Lower leg skin (tissue), 4 donors: ENCODE measurements at places on chromosomes 5 and 9. TPM values are rescaled to one million over a fixed set of nuclear protein-coding genes. Genes with fewer than 3 reads are reported as not detected.

GRCh38 chr5:68891718-68892117 is 202.1 kb upstream of the SLC30A5 start:
- no peak for DNase-seq

Gene AQP7
- 20.7 TPM for total RNA-seq

DNA sequence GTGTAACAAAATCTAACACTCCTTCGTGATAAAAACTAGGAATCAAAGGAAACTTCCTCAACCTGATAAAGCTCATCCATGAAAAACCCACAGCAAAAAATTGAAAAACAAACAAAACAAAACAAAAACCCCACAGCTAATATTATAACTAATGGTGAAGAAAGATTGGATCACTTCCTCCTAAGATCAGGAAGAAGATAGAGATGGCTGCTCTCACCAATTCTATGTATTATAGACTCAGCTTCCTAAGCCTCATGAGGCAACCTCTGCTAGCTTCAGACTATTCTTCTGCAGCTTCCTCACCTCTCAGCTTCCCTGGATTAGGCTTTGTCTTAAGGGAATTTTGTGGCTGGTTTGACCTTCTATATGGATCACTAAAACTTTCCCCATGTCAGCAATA is 40.1 kb downstream of the PHAX start:
- DNase-seq: no peak

Gene DMRT3
- not detected for total RNA-seq

Gene GDNF
- 0.16 TPM for total RNA-seq

Gene PTPRD
- total RNA-seq: 8.0 TPM

DNA sequence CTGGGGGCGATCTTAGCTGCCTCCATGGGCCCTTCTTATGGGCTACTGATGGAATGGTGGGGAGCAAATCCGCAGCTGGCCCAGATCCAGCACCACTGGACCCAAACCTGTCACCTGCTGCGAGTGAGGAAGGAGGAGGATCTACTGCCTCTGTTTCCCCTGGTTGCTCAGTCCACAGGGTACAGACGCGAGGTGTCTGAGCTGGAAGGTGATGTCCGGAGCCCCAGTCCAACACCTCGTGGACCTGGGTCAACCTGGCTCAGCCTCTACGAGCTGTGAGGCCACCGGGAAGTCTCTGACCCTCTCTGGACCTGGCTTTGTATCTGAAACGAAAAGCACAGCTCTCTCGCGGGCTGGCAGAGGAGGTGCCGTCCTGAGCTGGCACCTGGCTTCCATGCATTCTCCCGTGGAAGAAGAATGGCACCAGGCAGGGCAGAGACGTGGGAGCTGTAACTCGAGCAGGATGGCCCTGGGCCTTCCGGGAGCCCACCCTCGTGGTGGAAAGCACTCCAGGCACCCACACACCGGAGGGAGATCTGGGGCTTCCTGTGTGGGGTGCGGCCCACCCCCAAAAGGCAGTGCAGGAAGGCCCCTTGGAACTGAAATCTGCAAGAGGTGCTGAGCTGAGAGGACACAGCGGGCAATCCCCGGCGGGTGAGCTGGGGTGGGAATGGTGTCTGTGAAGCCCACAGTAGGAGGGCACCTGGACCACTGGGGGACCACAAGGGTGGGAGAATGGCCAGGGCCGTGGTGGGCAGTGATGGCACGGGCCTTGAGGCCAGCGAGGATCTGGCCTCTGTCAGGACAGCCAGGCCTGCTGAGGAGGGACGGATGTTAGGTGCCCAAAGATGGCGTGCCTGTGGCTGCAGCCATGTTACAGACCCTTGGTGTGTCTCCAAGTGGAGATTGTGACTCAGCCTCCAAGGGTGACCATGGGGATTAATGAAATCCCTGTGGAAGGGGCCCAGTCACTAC is 133.4 kb downstream of the OLFM1 start:
- DNase-seq: no peak

- no peak for DNase-seq
Observed at GRCh38 chr5:75243100-75243499, 6.4 kb upstream of the ANKRD31 start.

Gene TRIM36
- 1.4 TPM for total RNA-seq

- no peak for DNase-seq
Observed at GRCh38 chr5:81708889-81709288, 42.0 kb downstream of the SSBP2 start.

GRCh38 chr9:76373784-76374474 is 20.3 kb downstream of the RFK start:
- no peak for DNase-seq

- DNase-seq: no peak
Observed at GRCh38 chr9:14245901-14246525, 67.9 kb downstream of the NFIB start.

Gene OXCT1
- total RNA-seq: 20.5 TPM

Gene TAF11L5
- not detected for total RNA-seq

GRCh38 chr9:77180056-77180455 is 2.7 kb downstream of the VPS13A start:
- DNase-seq: no peak

DNA sequence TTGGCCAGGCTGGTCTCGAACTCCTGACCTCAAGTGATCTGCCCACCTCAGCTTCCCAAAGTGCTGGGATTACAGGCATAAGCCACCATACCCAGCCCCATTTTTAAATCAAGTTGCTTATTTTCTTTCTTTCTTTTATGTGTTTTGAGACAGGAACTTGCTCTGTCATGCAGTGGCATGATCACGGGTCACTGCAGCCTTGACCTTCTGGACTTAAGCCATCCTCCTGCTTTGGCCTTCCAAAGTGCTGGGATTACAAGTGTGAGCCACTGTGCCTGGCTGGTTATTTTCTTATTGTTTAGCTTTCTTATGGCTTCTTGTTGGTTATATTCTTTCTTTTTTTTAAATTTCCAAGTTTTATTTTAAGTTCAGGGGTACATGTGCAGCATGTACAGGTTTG is 79.7 kb upstream of the C5orf63 start:
- DNase-seq: no peak

DNA sequence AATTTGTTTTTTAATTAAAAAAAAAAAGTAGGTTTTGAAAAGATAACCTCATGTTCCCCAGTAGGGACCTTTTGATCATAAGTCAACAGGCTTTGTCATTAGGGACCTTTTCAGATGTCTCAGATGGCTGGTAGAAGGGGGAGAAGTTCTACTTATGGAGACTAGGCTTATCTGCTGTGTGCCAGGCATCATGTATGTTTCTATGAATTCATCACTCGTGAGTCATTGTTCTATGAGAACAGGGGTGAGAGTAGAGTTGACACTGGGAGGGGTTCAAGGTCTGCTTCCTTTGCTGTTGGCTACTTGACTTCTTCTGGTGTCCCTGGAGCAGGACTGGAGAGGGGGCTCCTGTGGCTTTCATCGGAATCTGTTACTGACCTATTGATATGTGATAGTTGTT is 138.8 kb downstream of the KDM4C start:
- DNase-seq: no peak

DNA sequence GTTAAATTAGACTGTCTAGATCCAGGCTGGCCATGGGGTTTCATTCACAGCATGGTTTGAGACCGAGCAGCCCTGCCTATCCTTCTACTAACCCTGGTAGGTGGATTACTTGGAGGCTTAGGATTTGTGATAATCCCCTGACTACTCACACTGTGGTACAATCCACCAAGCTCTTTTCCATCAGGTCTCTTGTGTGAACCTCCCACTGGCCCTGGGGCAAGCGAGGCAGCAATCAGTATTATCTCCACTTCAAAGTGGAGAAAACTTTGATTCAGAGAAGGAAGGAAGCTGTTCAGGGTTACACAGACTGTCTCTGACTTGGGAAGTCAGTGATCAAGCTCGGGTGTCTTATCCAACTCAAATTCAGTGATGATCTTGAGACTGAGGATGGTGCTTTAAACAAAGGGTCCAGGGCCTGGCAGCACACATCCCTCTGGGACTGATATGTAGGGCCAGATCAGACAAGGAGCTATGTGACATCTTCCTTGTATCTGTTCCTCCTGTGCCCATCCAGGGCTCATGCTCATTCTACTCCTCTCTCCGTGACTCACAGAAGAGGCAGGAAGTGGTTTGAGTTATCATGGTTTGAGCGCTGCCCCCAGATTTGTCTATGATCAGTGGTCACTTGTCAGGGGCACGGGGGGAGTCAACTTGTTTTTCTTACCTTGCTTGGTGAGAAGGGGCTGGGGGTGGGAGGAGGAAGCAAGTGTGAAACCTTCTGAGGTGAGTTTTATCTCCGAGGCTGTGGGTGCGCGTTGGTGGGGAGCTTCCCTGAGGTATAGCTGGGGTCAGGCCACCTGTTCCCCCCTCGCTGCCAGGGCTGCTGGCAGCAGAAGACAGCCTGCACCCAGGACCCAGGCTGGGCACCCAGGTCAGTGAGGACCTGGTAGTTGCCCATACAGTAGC is 48.6 kb downstream of the RGS3 start:
- no peak for DNase-seq

Gene ROR2
- total RNA-seq: 6.3 TPM

DNA sequence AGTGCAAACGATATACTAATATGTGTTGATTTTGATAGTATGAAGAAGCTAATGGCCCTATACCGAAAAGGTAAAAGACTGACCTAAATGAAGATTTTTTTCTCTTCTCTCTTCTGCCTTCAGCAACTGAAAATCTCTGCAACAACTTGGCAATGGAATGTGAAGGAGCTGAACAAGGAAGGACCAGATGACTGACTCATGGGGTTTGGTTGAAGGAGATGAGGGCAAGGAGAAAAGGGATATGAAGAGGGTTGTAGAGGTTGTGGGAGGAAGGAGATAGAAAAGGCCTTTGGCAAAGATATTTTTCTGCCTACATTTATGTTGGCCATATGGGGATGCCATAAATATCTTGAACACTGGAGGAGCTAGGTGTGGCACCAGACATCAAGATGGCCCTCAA is 129.7 kb upstream of the CHD1 start:
- no peak for DNase-seq

Gene IFNB1
- total RNA-seq: not detected

GRCh38 chr5:34499001-34499734 is 157.0 kb upstream of the RAI14 start:
- DNase-seq: no peak

Gene TOR4A
- total RNA-seq: 7.4 TPM

GRCh38 chr5:11000515-11001353 is 239.7 kb upstream of the DAP start:
- DNase-seq: no peak

GRCh38 chr5:5688194-5688924 is 265.9 kb downstream of the ICE1 start:
- no peak for DNase-seq

- DNase-seq: no peak
Observed at GRCh38 chr9:118701985-118702384, 667.2 kb downstream of the BRINP1 start.

DNA sequence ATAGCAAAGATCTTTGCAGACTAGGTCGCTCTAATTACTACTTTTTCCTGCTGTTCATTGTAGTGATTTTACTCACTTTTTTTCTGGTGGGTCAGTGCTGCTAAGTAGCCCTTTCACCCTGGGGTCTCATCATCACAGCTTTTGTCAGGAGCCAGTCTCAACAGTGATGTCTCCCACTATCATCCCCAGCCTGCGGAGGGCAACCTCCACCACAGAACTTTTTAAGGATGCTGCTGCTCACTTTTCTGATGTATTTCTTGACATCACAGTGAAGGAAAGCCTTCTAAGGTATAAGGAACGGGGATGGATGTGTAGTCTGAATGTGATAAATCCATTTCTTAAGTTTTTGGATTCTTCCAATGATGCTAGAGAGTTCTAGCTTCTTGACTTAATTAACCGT is 242.5 kb upstream of the RIOK2 start:
- DNase-seq: no peak
